ENCODE measurements at places on chromosomes 12 and 14.

DNA sequence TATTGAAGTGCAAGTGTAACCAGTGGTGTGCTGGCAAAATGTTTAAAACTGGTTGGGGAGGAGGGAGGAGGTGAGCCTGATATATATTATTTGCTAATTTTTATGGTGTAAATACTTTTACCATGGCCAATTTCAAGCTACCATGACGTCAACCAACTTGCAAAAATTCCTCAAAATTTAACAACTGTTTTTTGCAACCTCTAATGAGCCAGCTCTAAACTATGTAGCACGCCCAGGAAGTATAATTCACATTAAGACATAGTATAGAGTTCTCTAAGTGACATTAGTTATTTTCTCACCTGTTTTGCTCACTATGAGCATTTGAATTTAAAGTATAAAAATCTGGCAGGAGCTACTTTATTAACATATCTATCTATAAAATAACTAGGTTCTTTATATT is 41.4 kb downstream of the ATL1 start:
- DNase-seq = no peak

DNA sequence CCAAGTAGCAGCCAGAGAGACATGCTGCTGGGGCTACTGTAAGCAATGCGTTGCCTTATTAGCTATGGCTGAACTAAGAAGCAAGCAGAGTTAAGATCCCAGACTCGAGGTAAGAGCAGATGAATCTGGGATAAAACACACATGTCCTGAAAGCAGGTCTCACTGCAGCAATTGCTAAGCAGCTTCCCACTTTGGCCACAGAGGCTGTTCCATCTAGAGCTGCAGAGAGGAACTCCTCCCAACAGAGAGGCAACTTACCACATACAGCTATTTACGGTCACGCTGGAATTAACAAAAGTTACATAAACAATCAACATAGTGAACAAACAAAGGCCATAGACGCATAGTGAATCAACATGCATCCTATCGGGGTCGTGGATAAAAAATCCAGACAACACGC is 90.2 kb downstream of the KSR2 start:
- DNase-seq = no peak

DNA sequence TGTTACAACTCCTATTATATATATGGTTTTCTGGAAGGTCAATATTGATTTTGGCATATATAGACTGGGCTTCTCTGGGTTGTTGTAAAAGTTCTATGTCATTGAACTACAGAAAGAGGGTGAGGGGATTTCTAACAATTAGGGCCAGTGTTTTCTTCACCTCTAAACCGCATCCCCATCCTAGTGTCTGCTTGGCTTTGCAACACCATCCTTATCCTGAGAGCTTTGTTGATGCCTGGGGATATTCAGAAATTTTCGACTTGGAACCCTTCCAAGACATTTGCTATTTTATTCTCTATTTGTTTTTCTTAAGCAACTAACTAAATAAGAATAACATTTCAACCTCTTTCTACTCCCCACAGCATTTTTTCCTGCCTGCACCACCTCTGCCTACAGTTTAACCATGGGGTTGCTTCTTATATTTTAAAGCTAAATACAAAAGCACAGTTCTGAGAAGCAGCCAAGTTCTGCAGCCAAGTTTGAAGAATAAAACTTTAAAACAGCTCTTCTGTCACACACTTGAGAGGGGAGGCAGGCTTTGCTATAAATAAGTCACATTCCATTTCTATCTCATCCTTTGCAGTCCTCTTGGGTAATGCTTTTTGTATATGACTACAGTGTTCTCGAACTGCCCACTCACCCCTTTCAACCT is 53.4 kb downstream of the RGS6 start:
- DNase-seq = no peak

DNA sequence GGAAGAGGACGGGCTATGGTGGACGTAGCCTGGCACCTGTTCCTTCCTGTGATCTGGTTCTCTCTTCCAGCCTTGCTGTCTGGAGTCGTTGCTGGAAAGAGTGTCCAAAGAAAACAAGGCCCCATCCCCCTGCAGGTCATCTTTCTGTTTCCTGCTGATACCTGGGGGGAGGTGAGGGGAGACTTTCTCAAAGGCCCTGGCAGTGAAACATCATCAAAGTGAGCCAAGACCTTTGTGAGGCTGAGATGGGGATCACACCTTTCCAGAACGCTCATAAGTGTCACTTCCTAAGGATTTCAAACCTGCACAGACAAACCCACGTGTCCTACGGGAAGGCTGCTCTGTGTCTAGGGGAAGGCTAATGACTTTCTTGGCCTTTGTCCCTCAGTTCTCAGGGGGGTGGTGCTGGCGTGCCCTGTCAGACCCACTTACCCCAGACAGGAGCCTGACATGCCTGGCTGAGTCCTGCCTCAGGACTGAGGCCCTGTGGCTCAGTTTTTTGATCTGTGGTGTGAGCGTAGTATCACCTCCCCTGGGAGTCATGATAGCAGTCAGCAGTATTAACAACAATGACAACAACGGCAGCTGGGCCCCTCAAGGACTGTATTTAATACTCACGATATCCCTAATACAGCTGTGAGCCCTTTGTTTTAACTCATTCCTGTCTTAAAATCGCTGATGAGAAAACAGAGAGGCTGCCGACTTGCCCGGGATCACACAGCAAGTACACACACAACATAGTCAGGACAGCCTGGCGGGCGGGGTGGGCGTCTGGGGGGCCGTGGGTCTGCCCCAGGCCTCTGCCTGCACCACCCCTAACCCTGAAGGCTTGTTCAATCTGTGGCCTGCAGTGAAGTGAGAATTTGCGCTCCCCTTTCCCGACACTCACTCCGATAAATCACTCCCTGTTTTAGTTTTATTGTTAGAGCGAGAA is 235.2 kb downstream of the SLC41A2 start:
- DNase-seq = no peak

DNA sequence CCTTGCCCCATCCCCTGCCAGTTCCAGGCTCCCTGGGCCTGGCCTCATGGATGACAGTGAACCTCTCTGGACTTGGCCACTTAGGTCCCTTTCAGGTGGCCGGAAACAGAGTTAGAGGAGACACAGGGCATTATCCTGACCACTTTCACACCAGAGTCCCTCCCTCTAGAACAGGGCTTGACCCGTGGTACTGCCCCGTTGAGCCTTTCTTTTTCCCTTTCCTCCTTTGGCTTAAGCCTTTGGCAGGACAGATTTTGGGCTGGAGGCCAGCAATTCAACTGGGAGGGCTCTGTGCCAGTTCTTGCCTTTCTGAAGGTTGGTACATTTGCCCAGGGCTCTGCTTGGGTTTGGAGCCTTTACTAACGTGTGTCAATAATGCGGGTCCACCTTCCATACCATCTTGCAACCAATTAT is 22.8 kb downstream of the TPCN1 start:
- DNase-seq = no peak

- no peak for DNase-seq
Observed at GRCh38 chr12:119692997-119693396, 25.1 kb downstream of the PRKAB1 start.

DNA sequence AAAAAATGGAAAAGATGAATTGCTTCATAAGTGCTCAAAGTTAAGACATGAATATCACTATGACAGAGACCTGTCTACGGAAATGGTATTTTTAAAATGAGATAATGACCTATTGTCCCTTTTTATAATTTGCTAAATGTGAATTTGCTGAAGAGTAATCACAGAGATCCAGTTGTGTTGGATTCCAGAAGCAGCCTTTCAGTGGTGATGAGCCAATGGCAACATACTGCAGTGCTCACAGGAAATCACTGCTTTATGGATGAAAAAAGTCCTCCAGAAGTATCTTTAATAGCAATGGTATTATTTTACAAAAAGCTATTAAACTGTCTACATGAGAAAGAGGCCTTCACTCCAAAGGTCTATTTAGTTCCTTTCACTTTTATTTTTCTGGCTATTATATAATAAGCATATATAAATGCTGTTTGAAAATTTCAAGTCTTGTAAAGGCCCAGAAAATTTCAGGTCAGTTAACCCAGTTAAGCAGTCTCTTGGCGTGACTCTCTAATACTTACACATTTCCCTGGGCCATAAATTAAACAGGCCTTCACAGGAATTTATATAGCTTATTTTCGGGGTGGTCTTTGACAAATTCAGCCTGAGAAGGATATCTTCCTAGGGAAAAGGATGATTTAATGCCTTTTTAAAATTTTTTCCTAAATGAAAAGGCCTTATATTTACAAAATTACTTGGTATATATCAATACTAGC is 55.4 kb downstream of the KCNJ8 start:
- DNase-seq = no peak

DNA sequence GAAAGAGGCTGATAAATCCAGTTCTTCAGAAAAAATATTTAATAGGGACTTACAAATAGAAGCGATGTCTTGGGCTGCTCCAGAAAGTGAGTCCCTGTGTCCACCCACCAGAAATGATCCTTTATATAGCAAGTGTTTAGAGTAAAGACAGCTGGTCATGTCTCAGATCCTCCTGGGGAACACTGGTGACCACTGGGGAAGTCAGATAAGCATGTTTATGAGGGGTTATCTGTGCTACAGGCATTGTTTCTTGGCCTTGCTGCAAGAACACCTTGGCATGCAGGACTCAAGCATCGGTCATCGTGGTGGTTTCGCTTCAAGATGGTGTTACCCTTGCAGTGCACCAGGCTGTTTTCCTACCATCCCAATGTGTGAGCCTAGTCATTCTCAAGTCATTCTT is 27.2 kb downstream of the CPM start:
- DNase-seq = no peak

- no peak for DNase-seq
Observed at GRCh38 chr14:86015941-86016340, 486.0 kb downstream of the FLRT2 start.

GRCh38 chr12:67068761-67069450 is 200.3 kb upstream of the CAND1 start:
- DNase-seq = peak; percentile 26

GRCh38 chr12:24948420-24948756 is 513 bp downstream of the BCAT1 start:
- DNase-seq = no peak

DNA sequence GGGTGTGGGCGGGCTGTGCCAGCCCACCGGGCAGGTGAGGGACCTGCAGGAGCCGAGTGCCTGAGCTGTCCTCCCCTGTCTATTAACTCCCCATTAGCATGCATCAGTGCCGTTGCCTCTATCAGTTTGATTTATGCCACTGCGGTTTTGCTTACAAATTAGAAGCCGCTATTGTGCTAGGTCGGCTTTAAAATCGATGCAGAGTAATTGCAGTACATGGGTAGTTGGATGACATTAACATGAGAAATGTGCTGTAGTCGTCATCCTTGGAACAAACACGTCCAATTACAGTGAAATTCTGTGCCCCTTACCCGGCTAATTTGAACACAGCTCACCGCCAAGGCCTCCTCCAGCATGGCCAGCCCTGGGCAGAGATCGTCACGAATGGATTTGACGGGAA is 145.8 kb downstream of the TSPAN9 start:
- no peak for DNase-seq

- DNase-seq = no peak
Observed at GRCh38 chr12:121797937-121798786, 4.7 kb upstream of the RHOF start.

DNA sequence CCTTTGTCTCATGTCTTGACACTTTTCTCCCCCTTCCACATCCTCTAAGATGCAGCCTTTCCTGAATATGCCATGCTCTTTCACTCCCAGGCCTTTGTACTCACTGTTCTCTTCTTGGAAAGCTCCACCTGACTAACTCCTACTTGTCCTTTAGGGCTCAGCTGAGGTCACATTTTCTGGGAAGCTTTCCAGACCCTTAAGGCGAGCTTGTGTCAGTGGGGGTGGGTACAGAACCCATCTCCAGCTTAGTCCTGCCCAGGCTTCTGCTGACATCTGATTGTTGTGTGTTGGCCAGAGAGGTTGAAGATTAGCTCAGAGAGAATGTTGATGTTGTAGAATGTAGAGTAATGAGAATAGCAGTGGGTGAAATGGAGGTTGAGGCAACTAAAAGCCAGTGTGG is 2.9 kb upstream of the TSFM start:
- no peak for DNase-seq

- DNase-seq = no peak
Observed at GRCh38 chr14:61589691-61590581, 105.4 kb upstream of the HIF1A start.

DNA sequence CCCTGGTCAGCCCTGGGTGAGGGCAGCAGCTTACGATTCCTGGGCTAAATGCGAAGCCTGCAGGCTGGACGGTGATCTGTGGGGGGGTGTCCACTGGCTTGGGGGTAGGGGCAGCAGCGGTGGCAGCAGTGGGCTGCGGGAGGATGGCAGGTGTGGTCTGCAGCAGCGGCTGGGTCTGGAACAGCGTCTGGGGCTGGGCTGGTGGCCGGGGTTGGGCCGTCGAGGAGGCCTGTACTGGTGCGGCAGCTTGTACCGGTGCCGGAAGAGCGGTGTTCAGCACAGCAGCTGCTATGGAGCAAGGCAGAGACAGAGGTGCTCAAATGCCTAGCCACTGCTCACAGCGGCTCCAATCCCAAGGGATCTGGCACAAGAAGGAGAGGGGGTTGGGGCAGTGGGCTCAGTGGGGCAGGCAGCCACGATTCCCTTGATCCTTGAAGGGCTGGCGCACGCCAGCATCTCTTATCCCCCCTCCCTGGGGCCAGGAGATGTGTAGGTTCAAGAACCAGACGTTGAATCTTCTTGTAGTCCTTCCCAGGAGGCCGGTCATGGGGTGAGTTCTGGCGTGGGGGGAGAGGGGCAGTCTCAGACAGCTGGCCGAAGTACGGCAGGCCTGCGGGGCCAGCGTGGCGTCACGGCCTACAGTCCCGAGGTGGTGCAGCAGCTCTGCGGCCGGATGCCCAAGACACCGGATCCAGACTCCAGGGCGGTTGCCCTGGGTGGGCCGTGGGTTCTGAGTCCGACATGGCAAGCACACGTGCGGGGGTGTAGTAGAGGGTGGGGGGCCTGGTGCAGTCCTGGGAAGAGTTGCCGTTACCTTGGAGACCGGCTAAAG is 19.9 kb downstream of the POU6F1 start:
- no peak for DNase-seq

- DNase-seq = no peak
Observed at GRCh38 chr14:100893760-100894159, 9.8 kb downstream of the RTL1 start.

DNA sequence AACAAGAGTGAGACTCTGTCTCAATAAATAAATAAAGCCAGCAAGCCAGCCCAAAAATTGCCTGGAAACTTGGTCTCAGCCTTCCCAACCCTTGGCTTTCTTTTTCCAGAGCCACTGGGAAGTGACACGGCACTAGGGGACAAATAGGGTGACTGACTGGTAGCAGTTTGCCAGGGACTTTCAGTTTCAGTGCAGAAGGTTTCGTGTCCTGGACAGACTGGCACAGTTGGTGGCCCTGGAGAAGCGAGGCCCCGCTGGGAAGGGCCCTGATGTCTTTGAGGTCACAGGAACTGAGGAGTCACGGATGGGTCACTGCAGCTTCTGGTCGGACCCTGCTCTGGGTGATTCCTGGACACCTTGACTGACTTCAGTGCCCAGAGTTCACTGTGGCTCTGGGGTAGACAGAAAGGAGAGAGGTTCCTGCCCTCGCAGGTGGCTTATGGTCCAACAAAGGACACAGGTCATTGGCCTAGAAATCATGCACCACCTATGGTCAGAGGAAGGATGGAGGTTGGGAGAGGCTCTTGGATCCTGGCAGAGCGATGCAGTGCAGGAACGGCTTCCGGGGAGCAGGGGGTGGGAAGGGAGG is 2.7 kb downstream of the LRRC43 start:
- DNase-seq = no peak
